Smooth muscle cell of the brain vasculature (primary cell): ENCODE measurements at places on chromosomes 2 and 18.

DNA sequence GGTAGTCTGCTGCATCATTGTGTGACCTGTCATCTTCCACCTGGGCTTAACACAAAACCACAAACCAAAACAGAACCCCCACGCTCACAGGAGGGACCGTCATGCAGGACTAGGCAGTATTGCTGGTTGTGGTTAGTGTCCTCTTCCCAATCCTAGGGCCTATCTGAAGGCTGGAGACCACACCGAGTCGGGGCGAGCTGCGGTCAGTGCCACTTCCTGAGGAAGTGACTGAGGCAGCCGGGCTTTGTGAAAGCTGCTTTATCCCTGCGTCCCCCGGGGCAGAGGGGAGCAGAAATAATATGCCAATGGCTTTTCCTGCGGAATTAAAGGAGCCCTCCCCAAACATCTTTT is 22.9 kb downstream of the ZNF532 start:
- no peak for DNase-seq

GRCh38 chr2:144374163-144374661 is 145.7 kb downstream of the ZEB2 start:
- no peak for DNase-seq

GRCh38 chr18:34697233-34697632 is 12.9 kb upstream of the DTNA start:
- no peak for DNase-seq

DNA sequence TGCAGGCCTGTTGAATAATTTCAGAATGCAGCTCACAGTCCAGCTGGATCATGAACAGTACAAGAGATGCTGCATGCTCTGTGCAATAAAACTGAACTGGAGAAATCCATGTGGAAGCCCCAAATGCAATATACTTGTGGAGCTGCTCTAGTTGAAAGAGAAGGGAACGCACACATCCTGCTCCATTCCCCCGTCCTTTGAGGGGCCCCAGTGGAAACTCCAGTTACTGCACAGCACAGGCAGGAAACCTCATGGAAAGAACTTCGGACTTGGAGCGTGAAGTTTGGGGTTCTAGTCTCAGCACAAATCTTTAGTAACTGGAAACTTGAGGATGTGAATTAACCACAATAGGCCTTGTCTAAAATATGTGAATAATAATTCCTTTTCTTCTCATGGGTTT is 73.2 kb downstream of the PLA2R1 start:
- no peak for DNase-seq

- no peak for DNase-seq
Observed at GRCh38 chr2:21407851-21408250, 284.1 kb downstream of the TDRD15 start.

DNA sequence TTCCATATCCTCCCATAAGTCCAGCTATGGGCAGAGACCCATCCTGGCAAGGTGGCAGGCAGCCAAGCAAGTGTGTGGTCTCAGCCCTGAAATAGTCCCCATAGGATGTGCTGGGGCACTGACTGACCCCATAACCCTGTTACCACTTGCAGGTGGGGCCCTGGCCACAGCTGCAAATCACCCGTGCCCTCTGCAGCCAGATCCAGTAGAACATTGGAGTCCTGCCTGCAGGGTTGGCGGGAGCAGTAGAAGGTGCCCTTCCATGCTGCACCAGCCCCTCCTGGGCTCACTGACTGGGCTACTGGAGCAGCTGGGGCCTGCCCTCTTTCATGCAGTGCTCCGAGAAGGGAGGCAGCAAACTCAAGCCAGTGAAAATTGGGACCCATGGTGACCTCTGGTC is 112.6 kb upstream of the MCFD2 start:
- DNase-seq, result no peak

DNA sequence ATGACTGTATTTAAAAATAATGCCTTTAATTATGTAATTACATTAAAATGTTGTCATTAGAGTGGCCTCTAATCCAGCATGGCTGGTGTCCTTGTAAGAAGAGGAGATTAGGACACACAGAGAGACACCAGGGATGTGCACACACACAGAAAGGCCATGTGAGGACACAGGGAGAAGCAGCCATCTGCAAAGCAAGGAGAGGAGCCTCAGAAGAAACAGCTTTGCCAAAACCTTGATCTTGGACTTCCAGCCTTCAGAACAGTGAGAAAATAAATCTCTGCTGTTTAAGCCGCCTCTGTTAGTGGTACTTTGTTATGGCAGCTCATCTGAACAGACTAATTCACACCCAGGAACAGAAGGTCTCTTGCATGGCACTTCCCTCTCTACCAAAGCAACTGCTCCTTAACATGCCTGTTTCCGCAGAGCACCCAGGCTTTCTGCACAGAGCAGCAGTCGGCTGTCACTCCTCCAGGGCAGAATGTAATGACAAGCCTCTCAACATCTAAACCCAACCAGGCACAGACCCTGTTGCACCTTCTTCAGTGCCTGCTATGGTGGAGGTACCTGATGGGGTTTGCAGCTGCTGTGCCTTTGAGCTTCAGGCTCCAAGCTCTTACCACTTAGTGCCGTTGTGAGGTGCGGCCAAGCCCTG is 377.7 kb downstream of the TDRD15 start:
- no peak for DNase-seq

GRCh38 chr2:155690785-155691184 is 641.7 kb downstream of the NR4A2 start:
- DNase-seq, result no peak

GRCh38 chr2:37291680-37292079 is 33.0 kb downstream of the PRKD3 start:
- DNase-seq, result no peak

GRCh38 chr2:20487392-20488174 is 40.7 kb downstream of the RHOB start:
- DNase-seq, result peak; percentile 32

DNA sequence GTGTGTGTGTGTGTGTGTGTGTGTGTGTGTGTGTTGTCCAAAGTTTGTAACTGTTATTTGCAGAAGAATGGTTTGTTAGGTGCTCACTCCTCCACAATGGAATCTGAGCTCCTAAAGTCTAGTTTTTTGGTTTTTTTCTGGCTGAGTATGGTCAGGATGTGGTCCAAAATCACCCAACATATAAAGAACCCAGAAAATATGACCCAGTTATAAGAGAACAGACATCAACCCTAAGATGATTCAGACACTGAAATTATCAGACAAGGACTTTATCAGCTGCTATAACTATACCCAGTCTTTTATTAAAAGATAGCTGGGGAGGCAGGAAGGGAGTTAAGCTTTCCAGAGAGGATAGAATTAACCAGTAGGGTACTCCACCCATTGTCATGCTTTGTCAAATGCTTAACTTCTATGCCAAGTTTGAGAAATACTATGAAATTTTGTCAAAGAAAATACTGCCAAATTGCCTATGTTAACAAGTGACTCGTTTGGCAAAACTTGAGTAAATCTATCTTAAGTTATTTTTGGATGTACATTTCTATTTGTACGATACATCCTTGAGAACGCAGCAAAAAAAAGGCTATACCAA is 57.5 kb downstream of the TANK start:
- no peak for DNase-seq

GRCh38 chr2:32963941-32964340 is 17.2 kb downstream of the LTBP1 start:
- DNase-seq, result peak; percentile 9
